ENCODE measurements at places on chromosomes 12 and 14.

DNA sequence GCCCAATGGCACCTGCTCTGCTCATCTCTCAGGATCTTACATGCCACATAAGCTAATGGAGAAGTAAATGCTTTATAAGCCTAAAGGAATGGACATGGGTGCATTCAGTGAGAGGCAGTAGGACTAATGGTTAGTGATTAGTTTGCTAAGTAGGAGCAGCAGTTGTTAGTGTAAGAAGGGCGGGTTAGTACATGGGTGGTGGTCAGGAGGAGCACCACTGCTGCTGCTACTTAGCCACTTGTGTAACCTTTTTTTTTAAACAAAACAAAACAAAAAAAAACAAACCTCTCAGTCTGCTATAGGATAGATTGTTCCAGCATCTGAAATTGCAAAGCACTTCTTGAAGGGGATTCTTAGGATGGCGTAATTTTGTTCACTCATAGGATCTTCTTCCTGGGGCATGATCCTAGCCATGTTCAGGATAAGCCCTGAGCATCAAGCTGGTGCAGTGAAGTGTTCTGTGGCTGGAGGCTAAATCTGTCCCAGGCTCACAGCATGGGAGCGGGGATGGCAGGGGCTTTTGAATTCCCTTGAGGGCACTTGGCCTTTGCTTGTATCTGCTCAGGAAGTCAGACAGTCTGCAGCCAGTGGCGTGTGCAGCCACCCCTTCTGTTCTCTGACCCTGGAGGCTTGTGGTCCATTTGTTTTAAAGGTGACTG, 63.6 kb downstream of the CHST11 start:
- DNase-seq, result no peak

DNA sequence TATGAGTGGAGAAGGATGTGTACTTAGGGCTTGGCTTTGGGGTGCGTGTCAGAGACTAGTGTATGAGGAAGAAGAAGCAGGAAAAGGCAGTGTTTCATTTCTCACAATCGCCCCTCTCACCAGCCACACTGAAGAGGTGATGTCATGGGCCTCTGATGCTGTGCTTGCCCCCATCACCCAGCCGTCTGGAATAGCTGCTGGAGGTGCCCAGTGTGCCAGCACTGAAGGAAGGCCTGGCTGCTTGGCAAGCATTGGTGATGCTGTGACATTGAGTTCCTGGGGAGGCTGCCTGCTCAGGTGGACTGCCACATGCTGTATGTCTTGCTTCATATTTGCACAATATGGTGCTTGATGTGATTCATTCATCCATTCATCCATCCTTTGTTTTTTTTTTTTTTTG, 56.2 kb downstream of the CRADD start:
- no peak for DNase-seq

DNA sequence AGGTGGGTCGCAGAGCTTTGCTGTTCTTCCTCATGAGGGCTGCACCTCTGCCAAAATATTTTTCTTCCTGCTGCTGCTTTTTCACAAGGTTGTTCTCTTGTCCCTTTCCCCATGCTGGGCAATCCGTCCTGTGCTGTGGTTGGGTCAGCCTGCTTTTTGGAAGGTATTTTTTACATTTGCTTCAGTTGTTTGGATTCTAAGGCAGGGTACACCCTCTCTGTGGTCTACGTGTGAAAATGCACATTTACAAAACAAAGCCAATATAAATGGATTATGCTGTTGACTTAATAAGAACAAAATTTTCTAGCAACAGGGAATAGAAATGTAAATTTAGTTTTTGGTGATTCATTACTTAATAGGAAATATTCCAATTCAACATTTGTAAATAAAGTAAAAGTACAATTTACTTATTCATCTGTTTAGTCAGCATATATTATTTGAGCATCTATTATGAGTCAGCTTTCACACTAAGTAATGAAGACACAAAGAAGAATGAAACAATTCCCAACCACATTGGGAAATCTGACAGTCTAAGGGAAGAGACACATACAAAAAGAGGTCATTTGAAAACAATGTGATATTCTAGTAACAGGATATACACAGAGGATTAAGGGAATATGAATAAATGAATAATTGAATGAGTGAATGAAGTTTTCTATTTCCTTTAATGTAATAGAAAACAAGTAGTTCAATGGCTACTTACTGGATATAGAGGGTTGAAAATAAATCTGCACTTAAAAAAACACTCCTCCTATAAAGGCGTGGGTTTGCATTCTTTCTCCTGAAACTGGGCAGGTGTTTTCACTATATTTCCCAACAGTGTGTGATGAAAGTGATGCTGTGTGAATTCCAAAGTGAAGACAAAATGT, 94.6 kb upstream of the PRICKLE1 start:
- DNase-seq, result no peak

- no peak for DNase-seq
These were observed 75.5 kb upstream of the OTX2 start for GRCh38 chr14:56885825-56886224.

DNA sequence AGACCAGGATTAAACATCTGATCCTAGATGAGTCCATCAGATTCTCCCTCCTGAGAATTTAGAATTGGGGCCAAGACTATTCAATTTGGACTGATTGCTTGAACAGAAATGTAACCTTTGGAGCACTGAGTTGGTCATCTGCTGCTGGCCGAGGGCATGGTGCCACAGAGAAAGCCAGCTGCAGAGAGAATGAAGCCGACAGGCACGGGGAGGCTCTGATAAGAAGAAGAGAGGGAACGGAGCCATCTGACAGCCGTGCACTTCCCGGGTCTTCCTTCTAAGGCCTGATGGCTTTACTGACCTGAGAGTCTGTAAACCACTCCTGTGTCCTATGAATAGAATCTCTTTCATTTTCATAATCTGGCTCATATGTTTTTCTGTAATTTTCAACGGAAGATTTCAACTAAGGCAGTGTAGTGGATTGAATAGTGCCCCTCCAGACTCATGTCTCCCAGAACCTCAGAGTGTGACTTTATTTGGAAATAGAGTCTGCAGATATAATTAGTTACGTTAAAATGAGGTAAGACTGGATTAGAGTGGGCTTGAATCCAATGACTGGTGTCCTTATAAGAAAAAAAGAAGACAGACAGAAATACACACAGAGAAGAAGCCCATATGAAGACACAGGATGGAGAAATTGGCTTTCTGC, 39.1 kb upstream of the FRS2 start:
- no peak for DNase-seq

GRCh38 chr12:116374207-116374606, 96.7 kb upstream of the MED13L start:
- DNase-seq, result no peak

DNA sequence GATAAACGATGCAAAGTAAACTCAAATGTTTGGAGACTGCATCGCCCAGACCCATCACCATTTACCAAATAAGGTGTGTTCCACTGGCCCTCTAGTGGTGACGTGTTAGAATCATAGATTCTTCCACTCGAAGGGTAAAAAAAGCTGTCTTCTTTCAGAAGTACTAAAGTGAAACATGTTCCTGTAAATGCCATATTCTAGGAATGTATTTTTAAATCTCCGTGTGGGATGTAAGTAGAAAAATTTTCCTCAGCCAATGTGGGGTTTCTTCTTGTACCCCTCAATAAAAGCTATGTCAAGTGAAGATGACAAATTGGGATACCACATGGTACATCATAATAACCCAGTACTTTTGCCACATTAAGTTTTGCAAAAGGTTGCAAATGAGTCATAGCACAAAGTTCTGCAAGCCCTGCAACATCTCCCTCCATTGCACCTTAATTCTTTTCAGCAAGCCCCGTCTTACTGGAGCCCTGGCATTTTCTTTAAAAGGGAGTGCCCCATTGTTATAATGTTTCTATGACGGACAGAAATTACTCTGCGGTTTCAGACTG, 100.8 kb downstream of the CCER1 start:
- DNase-seq, result peak; percentile 12

GRCh38 chr12:45014396-45014795, 36.5 kb downstream of the DBX2 start:
- no peak for DNase-seq

DNA sequence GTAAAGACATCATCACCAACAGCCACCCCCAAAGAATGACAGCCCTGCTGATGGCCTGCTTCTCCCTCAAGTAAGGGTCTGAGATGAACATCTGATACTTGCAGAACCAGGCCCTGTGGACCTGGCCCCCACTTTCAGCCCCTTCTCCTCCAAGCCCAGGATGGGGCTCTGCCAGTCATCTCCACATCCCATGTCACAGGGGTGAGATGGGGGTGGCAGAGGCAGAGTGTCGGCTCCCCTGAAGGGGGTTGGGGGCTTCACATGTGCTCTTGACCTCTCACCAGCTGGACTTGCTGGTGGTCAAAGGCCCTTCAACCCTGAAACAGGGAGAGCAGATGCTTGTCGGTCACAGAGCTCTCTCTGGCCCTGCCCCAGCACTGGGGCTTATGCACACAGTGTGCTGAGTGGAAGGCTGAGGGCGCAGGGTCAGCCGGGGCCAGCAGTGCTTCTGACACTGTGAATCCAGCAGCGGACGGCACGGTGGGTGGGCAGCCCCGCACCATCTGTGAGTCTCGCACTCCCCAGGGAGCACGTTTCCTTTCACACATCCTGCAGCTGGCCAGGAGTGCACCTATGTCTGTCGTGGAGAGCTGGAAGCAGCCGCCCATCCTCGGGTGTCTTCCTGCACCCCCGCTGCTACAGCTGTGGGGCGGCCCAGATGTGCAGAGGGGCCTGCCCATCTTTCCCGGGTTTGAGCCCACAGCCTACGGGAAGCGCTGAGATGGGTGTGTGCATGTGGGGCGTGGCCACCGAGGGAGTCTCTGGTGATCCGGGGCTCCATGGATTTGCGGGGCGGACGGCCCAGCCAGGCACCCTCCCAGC, 94.3 kb downstream of the ADGRD1 start:
- no peak for DNase-seq

DNA sequence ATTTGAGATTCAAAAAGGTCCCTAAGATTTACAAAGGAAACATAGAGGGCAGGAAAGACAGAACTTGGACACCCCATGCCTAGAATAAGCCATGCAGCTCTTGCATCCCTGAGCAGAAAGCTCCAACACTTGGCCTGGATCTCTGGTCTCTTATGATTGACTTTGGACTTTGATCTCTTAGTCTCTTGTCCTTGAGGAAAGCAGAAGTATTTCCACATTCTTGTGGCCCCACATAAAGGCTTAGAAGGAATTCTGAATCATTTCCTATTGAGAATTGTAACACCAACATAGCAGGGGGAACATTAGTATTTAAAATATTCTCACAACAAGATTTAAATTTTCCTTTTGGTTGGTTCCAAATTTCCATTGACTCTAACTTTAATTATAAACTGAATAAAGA, 283.7 kb upstream of the PRKD1 start:
- DNase-seq, result no peak

DNA sequence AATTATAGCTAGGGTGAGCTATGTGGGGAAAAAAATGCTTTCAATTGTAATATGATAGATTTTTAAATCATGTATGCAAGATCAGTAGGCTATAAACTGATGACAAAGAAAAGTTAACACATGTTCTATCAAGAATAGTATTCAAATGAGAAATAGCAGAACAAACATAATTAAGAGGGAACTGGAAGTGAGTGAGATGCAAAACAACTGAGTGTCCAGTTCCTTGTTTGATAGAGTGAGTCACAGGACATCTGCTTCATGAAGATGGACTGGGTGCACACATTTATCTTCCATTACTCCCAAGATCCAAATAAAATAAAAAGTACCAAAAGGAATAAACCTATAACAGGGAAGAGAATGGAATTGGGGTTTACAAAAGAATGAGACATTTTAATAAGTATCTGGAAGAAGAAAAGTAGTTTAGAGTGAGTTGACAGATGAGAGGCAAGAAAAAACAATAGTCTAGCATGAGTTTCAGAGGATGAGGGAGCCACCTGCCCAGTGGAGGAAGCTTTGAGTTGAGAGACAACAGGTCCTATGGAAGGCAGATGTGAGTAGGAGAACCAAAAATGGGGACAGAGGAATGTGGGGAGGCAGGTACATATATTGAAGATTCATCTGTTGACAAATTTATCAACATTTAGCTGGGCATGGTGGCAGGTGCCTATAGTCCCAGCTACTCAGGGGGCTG, 178.1 kb upstream of the ARHGAP5 start:
- no peak for DNase-seq

DNA sequence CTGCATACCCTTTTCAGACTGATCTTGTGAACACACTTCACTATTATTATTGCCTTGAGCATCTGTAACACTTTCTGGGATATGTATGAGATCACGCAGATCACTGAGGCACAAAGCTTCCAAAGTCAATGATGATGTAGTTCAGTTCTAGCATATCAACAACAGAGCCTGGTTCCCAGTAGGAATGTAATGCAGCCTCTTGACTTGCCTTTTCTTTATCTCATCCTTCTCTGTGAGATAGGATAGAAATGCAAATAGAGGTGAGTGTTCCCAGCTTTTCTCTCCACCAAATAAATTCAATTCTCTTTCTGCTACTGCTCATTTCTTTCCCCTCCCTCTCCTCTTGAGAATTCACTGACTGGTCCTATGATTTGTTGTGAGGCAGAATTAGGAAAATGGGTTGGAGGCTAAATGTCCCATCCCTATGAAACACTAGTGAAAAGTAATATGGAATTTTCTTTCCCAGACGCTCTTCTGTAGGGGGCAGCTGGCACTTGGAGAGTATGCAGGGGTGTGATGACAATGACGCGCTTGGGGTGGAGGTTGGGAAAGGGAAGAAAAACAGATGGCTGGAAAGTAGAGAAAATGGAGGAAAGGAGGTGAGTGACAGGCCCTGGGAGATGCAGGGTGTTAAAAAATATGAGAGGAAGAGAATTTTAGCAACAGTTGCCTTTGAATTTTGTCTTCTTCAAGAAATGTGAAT, 96.0 kb upstream of the TMTC1 start:
- no peak for DNase-seq

DNA sequence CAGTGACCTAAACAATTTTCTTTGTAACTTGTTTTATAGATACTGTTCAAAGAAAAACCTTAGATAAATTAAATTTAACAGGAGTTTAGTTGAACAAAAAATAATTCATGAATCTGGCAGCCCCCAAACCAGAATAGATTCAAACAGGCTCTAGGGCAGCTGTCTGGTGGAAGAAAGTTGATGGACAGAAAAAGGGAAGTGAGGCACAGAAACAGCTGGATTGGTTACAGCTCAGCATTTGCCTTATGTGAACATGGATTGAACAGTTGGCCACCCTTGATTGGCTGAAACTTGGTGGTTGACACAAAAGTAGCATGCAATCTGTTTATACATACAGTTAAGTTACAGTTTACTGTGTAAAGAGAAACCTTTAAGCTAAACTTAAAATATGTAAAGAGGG, 954.3 kb upstream of the FLRT2 start:
- DNase-seq, result no peak

DNA sequence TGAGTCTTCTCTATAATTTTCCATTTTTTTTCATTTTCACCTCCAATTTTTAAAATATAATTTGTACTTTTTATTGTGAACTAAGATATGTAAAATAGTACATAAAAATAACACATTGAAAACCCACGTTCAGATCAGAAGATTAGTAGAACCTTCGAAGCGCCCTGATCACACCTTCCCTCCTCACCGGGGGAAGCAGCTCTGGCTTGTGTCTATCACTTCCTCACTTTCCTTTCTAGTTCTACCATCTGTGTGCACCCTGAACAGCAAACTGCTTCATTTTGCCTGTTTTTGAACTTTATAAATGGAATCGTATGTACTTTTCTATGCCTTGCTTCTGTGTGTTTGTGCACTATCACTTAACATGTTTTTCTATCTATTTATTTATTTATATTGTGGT, 11.8 kb upstream of the CD27 start:
- DNase-seq, result no peak

Data from HepG2 (cell line).